ENCODE measurements at places on chromosomes 2 and 18. TPM values are rescaled to one million over a fixed set of nuclear protein-coding genes. Genes with fewer than 3 reads are reported as not detected.

Gene SCYGR7
- total RNA-seq, result not detected

Gene GAL3ST2
- total RNA-seq, result not detected

DNA sequence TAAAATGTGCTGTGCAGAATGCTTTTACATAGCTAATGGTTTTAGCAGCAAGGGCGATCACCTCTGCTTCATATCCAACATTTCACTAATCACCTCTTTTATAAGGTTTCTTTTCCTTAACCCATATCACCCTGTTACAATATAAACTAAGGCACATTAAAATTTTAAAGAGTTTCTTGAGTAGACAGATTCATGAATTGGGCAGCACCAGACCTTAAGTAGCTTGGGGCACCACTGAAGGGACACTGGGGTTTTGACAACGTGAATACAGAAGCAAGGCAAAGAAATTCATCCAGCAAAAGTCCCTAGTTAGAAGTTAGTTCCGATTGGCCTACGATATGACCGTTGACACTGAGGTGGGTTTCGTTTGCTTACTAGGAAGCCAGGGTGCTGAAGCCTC lies 44.0 kb upstream of the RALBP1 start:
- no peak for DNase-seq

GRCh38 chr2:143132355-143132754 lies 3.1 kb downstream of the ARHGAP15 start:
- DNase-seq, result no peak

DNA sequence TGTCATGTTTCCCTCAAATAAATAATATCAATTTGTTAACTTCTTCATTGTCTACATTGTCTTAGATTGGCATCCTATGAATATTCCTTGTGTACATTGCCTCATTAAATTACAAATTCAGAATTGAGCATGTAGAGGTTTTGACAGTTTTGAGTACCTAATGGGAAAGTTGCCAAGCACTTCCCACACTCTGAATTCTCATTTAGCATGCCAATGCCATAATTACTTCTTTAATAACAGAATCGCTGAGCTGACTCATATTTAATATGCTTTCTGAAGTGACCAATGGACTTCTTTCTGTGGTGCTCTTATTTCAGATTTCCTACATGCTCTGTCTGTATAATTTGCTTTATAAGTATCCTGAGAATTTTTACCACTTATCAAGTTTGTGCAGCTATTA lies 114.4 kb upstream of the NOL4 start:
- DNase-seq, result no peak

DNA sequence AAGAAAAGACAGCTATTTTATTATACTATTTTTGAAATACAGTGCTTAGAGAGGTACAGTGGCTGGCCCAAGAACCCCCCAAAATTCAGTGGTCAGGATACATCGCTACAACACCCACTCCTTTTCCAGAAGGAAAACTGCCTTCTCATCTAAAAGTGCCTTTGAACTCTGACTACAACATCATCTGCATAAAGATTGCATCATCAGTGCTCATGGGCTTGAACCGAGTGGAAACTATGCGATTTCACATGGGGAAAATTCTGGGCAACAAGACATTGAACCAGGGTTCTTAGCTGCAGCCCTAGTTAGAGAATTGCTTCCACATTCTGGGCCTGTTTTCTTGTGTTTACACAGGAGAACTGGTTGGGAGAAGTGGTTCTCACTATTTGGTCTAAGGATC lies 294.6 kb upstream of the SLC14A2 start:
- DNase-seq, result no peak

All from A172 (cell line).